NCI-H1092 treated with DMSO at 0.1 percent for 48 hours (cell line): ENCODE measurements at places on chromosomes 2 and 18.

DNA sequence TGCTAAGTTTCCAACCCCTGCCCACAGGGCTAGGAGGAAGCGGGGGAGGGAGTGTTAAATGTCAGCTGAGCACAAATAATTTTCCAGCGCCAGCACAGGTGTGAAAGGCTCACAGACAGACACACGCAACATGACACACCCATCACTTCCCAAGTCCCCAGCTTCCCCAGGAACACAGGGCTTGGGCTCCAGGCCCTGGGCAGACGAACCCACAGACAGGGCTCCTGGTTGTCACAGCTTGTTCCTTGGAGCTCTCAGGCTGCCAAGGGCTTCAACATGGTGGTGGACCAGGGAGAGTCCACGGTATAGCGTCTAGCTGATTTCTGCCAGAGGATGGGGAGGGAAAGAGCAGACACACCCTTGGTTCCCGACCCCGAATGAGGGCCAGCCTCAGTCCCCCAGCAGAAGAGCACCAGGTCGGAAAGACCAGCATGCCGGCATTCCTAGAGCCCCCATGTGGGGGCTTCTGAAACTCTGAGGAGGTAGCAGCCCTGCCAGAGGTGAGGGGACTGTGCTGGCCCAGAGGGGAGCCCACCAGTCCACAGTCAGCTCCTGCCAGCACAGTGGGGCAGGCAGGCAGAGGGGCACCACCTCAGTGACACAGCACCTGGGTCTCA lies 1.9 kb downstream of the DUSP2 start:
- no peak for DNase-seq

GRCh38 chr2:7971841-7972240 lies 710.0 kb upstream of the ID2 start:
- DNase-seq: no peak

DNA sequence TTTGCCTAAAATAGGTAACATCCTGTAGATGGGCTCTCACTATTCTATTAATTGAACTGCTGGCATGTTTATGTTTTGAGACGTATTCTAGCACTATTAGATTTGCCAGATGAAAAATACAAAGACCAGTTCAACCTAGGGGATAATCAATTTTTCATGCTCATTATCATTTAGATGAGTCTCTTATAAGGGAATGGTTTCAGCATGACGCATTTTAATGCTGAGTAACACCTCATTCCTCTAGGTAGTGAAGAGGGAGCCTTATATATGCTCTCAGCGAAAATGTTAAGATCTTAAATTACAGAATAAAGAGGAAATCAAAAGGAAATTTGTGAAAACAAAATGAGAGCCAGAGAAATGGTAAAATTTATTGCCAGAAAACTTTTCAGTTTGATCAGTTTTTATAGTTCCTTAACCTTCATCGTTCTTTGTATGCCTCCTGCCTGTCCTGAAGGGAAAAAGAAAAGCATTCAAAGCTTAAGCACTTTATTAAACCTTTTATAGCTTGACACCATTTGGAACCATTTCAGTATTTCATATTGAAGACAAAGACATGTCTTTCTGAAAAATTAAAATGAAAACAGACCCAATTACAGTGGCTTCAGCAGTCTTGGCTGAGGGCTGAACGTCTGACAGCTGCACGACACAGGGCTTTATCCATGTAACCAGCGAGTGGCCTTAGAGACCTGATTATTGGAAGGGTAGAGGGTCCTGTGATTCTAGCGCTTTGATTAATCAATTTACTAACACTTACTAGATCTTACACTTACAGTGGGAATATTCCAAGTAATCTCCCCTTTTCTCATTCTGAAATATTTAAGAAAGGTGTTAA lies 112.8 kb downstream of the ADCYAP1 start:
- peak; percentile 13 for DNase-seq

DNA sequence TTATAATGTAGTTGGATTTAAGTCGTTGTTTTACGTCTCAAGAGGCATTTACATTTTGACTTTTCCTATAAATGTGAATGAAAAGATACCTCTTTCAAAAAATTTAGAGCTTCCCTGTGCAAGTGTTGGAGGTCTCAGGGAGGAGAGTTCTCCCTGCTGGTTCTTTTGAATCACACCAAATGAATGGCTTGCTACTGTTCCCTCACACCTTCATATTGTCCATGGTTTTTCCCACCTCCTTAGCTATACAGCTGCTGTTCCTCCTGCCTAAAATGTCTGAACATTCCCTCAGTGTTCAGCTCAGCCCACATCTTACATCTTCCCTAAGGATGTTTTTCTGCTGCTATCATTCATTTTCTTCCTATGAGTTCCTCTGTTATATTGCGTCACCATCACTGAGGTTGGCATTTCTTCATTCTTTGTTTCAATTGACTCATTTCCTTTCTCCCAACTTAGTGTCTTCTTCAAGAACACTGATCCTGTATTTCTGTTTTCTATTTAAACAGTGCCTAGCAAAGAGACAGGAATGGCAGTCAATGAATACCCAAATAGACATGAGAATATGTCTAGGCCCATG lies 46.0 kb downstream of the COX7A2L start:
- DNase-seq: no peak

DNA sequence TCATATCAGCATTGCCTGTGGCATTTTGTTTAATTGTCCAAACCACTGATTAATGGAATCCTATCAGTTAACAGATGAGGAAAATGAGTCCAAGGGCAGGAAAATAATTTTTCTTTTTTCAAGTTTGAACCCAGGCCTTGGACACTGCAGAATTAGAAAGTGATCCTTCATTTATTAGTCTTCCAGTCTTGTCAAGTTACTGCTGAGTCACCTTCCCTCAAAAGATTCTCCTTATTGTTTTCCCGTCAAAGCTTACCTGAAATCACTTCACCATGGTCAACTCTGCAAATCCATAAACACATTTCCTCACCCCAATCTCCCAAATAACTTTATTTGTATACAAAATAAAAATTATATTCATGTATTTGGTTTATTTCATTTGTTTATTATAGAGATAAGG lies 57.9 kb downstream of the WDR75 start:
- no peak for DNase-seq

GRCh38 chr2:111116843-111117597 lies 3.7 kb upstream of the BCL2L11 start:
- peak; percentile 59 for DNase-seq

DNA sequence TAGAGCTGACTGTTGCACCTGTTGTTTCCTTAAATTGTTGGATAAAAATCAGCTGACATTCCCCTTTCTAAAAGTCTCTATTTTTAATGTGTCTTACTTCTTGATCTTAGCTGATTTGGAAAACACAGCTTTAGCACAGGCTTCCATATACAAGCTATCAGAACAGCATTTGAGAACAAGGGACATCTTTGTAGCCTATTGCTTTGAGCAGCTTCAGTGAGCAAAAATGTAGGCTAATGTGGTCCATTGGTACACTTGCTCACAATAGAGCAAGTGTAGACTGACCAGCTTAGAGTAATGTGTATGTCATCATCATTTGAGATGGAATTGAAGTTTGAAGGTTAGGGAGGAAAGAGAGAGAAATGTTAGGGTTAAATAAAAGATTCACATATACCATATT lies 7.0 kb downstream of the INPP1 start:
- DNase-seq: no peak

GRCh38 chr2:64327510-64328414 lies 126.2 kb upstream of the LGALSL start:
- peak; percentile 26 for DNase-seq

GRCh38 chr2:137252934-137253333 lies 487.6 kb downstream of the THSD7B start:
- no peak for DNase-seq

DNA sequence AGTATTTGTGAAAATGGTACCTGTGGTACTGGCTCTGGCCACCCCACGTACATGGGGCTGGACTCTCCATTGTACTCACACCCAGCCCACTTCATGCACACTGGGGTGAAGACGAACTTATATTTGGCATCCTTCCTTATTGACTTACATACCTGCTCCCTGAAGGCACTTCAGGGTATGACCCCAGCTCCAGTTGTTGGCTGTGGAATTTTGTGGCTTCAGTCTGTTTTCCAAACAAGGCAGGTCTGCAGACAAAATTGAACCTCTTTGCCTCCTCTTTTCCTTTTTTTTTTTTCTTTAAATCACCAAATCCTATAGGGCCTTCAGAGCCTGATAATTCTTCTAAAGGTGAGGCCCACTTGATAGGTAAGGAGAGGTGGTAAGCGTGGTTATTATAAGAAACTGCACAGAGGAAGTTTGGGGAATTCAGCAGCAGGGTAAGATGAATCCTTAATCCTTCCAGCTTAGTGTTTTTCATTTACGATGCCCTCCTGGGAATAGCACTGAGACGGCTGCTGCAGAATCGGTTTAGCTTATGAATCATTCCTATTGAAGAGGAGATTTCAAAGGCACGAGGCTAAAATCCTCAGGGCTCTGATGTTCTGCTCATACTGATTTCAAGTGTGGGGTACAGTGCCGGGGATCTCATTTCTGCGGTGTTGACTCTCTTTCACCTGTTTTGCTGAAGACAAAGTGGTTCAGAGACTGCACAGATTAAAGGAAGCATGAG lies 55.2 kb downstream of the KIF5C start:
- peak; percentile 23 for DNase-seq

GRCh38 chr2:37344453-37345361 lies at the start of gene QPCT:
Gene QPCT (plus strand): TSS chr2:37344630. CDS start chr2:37344732, 102 bp downstream.
- peak; percentile 41 for DNase-seq

- DNase-seq: peak; percentile 5
Observed at GRCh38 chr2:197216361-197216979, 94.1 kb downstream of the ANKRD44 start.

- DNase-seq: peak; percentile 11
Observed at GRCh38 chr2:190649798-190650390, 1.0 kb downstream of the NAB1 start.

DNA sequence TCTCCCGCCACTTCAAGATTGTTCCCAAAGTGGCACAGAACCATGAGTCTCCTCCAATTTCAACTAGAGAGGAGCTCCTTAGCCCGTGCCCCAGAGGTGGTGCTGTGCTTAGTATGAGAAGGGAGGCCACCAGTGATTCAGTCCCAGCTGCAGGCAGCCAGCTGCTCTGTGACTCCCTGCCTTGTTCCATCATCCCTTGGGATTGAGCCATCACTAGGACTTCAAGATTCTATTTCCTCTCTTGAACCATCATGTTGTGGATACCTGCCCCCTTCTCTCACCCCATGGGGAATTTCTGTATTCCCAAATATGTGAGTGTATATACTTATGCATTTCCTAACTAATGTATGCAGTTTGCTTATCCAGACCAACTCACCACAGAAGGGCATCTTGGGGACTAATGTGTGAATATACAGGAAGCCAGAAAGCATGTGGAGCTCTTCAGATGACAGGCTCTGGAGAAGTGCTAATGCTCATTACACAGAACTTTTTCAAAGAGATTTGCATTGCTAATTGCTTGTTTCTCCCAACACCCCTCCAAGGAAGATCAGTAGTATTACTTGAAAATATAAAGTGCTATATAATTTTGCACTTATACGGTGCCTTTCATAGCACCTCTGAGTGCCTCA lies 111.0 kb upstream of the MAP3K20 start:
- DNase-seq: no peak

DNA sequence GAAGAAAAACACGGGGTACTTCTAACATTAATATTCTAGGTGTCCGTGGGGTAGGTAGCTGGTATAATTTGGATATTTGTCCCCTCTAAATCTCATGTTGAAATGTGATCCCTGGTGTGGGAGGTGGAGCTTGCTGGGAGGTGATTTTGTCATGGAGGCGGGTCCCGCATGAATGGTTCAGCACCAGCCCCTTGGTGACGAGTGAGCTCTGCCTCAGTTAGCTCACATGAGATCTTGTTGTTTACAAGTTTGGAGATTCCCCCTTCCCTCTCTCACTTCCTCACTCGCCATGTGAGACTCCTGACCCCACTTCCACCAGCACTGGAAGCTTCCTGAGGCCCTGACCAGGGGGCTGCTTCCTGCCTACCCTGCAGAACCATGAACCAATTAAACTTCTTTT lies 35.4 kb upstream of the DNER start:
- no peak for DNase-seq

GRCh38 chr2:8481463-8482009 lies 200.3 kb upstream of the ID2 start:
- DNase-seq: no peak

DNA sequence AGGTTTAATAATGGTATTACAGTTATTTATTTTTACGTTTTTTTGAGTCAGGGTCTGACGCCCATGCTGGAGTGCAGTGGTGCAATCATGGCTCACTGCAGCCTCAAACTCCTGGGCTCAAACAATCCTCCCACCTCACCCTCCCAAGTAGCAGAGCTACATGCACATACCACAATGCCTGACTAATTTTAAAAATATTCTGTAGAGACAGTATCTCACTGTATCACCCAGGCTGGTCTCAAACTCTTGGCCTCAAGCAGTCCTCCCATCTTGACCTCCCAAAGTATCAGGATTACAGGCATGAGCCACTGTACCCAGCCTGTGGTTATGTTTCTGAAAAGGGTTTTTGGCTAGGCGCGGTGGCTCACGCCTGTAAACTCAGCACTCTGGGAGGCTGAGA lies 120.8 kb downstream of the ESCO1 start:
- DNase-seq: no peak

DNA sequence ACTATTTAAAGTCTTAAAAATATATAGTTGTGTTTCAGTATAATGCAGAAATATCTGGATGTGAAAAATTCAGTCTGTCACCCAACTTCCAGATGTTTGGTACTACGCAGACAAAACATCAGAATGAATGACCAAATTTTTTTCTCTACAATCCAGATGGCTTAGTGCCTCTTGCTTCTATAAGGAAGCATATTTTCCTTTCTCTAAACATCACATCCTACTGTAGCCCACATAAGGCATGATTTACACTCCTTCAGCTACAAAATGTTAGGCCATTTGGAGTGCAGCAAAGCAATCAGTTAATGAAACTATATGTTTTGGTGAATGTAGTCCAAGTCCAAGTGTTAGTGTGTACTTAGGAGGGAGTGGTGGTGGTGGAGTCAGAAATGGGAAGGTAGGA lies 162.9 kb upstream of the SIX2 start:
- no peak for DNase-seq

DNA sequence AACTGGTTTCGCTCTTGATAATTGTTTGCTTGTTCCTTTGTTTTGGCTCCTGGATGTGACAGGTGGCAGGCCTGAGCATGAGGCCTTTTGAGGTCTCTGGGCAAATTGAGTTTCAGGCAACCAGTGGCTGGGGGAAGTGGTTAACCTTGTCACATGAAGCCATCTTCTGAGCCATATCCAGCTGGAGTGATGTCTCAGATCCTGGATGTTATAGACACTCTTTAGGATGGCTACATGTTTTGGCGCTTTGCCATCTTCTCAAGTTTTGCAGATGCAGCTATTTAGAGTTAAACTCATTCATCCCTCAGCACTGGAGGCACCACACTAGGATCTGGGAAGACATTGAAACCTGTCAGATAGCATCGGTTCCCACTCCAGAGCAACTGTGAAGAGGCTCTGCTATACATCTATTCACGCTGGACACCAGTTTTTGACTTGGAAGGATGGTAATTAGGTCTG lies 25.3 kb upstream of the TACR1 start:
- DNase-seq: peak; percentile 2
